Heart left ventricle (tissue), 16 donors: ENCODE measurements at places on chromosomes 2 and 18. TPM values are rescaled to one million over a fixed set of nuclear protein-coding genes. Genes with fewer than 3 reads are reported as not detected.

GRHL1 gene
- total RNA-seq: 0.84 TPM

GKN2 gene
- total RNA-seq: not detected

ADAM23 gene
- total RNA-seq: 51.3 TPM

SETBP1 gene
- total RNA-seq: 6.1 TPM

NT5DC4 gene
- not detected for total RNA-seq

RSAD2 gene
- total RNA-seq: 4.5 TPM

ANTXR1 gene
- 26.6 TPM for total RNA-seq

KLHL14 gene
- total RNA-seq: 0.12 TPM

GRCh38 chr2:218301176-218301819, 9.0 kb upstream of the TMBIM1 start:
- H3K36me3 ChIP-seq: no peaks in the 10 kb centered on the region
- peak; percentile 87 for DNase-seq
- no peak overlapping the region for H3K4me3 ChIP-seq
- H3K4me1 ChIP-seq: no peaks in the 10 kb centered on the region

DNA sequence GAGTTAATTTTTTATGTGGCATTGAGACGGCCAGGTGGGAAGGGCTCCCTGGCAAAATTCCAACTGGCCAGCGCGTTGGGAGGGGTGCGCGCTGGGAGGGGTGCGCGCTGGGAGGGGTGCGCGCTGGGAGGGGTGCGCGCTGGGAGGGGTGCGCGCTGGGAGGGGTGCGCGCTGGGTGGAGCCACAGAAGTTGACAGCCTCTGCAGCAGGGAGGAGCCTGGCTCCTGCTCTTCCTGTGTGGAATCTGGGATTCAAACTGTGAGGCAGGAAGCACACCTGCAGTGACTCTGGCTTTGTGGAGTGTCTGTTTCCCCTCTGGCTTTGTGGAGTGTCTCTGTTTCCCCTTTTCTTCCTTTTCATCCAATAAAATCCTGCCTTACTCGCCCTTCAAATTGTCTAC, 147.9 kb upstream of the CBLN2 start:
- DNase-seq: no peak
- no peaks in the 10 kb centered on the region for H3K27me3 ChIP-seq
- no peaks in the 10 kb centered on the region for H3K4me1 ChIP-seq
- no peak overlapping the region for H3K4me3 ChIP-seq
- no peak overlapping the region for H3K27ac ChIP-seq
- no peaks in the 10 kb centered on the region for H3K36me3 ChIP-seq

- no peak for DNase-seq
- H3K27ac ChIP-seq: no peak overlapping the region
- no peaks in the 10 kb centered on the region for H3K36me3 ChIP-seq
Measured at GRCh38 chr2:223270548-223270947, 218.6 kb downstream of the KCNE4 start.

- peaks cover 7% of the 10 kb centered on the region for H3K36me3 ChIP-seq
- no peak for DNase-seq
- no peak overlapping the region for H3K4me3 ChIP-seq
- H3K27me3 ChIP-seq: no peaks in the 10 kb centered on the region
- peak overlapping the region; percentile 18 for H3K27ac ChIP-seq
- H3K4me1 ChIP-seq: peaks cover 81% of the 10 kb centered on the region
Measured at GRCh38 chr2:63853527-63854310, 12.0 kb downstream of the UGP2 start.

- H3K27me3 ChIP-seq: no peaks in the 10 kb centered on the region
- no peak for DNase-seq
- no peaks in the 10 kb centered on the region for H3K36me3 ChIP-seq
- H3K4me1 ChIP-seq: peaks cover 18% of the 10 kb centered on the region
- no peak overlapping the region for H3K4me3 ChIP-seq
- no peak overlapping the region for H3K27ac ChIP-seq
Measured at GRCh38 chr2:230737791-230738226, 25.2 kb downstream of the CAB39 start.

DNA sequence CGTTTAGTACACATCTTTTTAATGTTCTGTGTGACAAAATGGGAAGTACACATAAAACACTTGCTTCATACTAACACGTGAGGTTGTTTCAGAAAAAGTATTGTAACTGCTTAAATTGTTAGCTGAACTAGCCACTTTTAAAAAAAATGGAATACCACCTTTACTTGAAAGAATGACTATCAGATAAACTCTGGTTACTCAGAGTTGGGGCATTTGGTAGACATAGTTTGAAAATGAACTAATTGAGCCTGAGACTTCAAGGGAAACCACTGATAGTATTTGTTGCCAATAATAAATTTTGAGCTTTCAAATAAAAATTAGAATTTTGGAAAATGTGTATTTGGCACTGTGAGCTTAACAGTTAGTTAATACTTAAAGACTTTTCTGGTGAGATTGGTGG, 103.0 kb upstream of the FBXO11 start:
- H3K4me3 ChIP-seq: no peak overlapping the region
- no peaks in the 10 kb centered on the region for H3K27me3 ChIP-seq
- no peaks in the 10 kb centered on the region for H3K4me1 ChIP-seq
- no peak for DNase-seq

DNA sequence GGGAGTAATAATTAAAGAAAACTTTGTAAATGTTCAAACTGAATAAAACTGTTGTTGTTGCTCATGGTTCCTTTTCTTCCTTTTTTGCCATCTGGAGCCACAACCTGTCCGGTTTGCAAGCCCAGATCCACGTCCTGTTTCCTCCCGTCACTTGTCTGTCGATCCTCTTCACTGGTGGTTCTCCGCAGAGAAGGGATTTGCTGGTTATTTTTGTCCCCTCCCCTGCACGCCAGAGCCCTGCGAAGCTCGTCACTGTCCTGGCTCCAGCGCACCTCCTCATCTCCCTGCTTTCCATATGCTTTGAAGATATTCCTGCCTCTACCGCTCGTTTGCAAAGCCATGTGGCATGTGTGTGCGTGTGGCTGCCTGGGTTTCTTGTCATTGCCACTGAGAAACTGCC, 461.4 kb downstream of the RNF144A start:
- no peaks in the 10 kb centered on the region for H3K36me3 ChIP-seq
- no peak overlapping the region for H3K27ac ChIP-seq
- no peaks in the 10 kb centered on the region for H3K4me1 ChIP-seq
- DNase-seq: no peak
- H3K4me3 ChIP-seq: no peak overlapping the region
- H3K27me3 ChIP-seq: no peaks in the 10 kb centered on the region

- H3K4me1 ChIP-seq: no peaks in the 10 kb centered on the region
- H3K4me3 ChIP-seq: no peak overlapping the region
- no peaks in the 10 kb centered on the region for H3K36me3 ChIP-seq
- no peaks in the 10 kb centered on the region for H3K27me3 ChIP-seq
- peak overlapping the region; percentile 64 for H3K27ac ChIP-seq
Measured at GRCh38 chr2:62216616-62217015, 20.7 kb downstream of the B3GNT2 start.

DNA sequence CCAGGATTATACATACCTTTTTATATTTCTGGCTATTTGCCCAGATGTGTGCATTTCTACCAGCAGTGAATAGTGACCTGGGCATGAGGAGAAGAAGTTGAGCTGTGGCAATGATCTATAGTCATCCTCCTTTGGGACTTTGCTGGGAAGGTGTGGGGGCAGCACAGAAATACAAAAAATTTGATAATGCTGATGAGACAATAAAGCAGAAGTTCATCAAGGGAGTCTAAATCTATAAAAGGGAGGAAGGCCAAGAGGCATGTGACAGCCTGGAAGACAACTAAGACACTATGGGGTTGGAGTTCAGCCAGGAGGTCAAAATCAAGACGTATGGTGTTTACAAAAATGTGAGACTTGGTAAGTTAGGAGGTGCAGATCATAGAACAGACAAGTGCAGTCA, 52.2 kb downstream of the FSHR start:
- H3K36me3 ChIP-seq: no peaks in the 10 kb centered on the region
- H3K27me3 ChIP-seq: no peaks in the 10 kb centered on the region
- H3K4me1 ChIP-seq: no peaks in the 10 kb centered on the region
- DNase-seq: no peak

DNA sequence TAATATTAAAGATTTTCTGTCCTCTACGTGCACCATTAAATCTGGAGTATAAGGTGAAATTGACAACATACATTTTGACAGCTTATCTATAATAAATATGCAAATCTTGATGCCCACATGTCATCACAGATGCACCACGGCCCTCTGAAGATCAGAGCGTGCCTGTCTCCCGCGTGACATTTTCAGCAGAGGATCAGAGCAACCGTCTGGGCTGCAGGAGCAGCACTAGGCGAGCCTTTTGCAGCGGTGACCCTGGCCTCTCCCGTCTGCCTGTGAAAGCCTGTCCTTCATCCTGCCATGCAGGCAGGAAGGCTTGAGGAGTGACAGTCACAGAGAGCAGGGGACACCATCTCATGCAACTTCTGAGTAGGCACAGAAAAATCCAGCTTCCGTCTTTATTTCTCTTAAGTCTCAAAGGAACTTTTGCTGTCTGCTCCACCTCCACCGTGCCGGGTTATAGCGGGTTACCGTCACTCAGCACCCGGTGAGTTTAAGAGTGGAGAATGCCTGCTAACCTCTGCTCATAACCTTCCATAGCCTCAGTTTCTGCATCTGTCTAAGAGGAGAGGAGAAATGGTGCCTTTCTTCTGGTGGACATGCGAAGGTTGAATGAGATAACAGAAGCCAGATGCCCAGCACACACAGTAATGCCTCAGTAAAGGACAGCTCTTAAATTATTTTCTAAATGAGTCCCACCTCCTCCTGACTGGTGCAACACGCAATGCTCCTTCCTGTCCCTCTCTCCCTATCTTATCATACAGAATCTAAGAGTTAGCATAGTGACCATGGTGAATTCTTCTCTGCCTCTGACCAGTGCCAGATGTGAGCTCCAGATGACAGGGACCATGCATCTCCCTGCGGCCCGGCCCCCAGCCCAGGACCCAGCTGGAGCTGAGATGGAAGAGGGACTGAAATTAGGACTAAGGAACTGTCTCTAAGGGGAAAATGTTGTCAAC, 43.8 kb downstream of the CELF4 start:
- DNase-seq: no peak
- peaks cover 17% of the 10 kb centered on the region for H3K27me3 ChIP-seq
- H3K4me1 ChIP-seq: no peaks in the 10 kb centered on the region
- H3K4me3 ChIP-seq: no peak overlapping the region
- H3K36me3 ChIP-seq: no peaks in the 10 kb centered on the region

DNA sequence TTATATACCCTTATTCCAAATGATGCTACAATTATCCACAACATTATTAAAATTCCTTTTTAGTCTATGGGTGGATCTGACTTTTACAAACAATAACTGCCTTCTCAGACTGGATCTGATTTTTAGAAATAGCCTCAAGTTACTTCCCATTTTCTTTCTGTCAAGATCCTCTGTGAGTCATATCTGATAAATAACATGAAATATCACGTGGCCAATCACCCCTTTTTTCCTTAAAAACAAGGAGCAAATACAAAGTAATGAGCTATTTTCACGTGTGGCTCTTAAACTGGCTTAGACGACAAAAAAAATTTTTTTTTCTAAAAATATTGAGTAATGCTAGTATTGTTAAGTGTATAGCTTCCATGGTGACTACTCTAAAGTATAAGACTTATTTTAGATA, 6.7 kb downstream of the PELI1 start:
- H3K27ac ChIP-seq: no peak overlapping the region
- no peak overlapping the region for H3K4me3 ChIP-seq
- no peak for DNase-seq
- H3K27me3 ChIP-seq: no peaks in the 10 kb centered on the region
- H3K4me1 ChIP-seq: peaks cover 81% of the 10 kb centered on the region
- no peaks in the 10 kb centered on the region for H3K36me3 ChIP-seq

GRCh38 chr18:64444819-64445218, 295.9 kb upstream of the LINC00305 start:
- no peaks in the 10 kb centered on the region for H3K27me3 ChIP-seq
- no peaks in the 10 kb centered on the region for H3K36me3 ChIP-seq
- H3K4me3 ChIP-seq: no peak overlapping the region

GRCh38 chr2:200993097-200993496, 29.6 kb upstream of the ORC2 start:
- no peaks in the 10 kb centered on the region for H3K36me3 ChIP-seq
- no peaks in the 10 kb centered on the region for H3K4me1 ChIP-seq
- no peak overlapping the region for H3K27ac ChIP-seq
- no peak for DNase-seq

DNA sequence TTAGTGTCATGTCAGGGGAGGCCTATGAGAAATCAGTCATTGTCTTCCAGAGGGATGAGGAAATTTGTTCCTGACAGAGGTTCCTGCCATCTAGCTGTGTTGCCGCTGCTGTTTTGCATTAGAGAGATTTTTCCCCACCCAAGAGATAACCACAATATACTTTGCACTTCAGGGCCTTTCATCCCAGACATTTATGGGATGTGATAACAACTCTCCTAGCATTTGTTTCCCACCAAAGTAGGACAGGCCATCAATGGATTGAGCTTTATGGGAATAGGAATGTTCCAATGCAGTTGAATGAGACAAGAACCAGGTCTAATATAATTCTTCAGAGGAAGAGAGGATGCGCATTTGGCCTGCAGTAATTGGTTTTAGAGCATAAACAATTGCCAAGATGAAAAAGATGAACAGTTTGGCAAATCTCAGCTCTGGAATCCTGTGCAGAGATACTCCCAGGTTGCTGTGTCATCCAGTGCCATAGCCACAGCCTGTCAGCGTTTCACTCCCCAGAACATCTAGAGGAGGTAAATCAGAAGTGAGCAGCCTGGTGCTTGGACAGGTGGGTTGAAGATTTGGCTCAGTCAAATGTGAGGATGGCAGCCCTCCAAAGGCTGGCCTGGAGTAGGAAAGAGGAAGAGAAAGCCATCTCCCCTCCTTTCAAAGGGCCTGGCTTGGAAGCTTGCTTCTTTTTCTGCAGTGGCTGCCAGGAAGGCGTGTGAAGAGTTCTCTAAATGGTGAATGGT, 93.7 kb upstream of the SETBP1 start:
- no peak overlapping the region for H3K4me3 ChIP-seq
- no peak for DNase-seq
- H3K27ac ChIP-seq: no peak overlapping the region
- no peaks in the 10 kb centered on the region for H3K36me3 ChIP-seq
- H3K4me1 ChIP-seq: no peaks in the 10 kb centered on the region

- no peak for DNase-seq
- H3K27me3 ChIP-seq: no peaks in the 10 kb centered on the region
- no peaks in the 10 kb centered on the region for H3K36me3 ChIP-seq
- peaks cover 4% of the 10 kb centered on the region for H3K4me1 ChIP-seq
Measured at GRCh38 chr2:189517847-189518535, 62.6 kb downstream of the SLC40A1 start.

- H3K4me3 ChIP-seq: no peak overlapping the region
- peaks cover 7% of the 10 kb centered on the region for H3K4me1 ChIP-seq
- no peaks in the 10 kb centered on the region for H3K36me3 ChIP-seq
- H3K27me3 ChIP-seq: no peaks in the 10 kb centered on the region
- H3K27ac ChIP-seq: no peak overlapping the region
Measured at GRCh38 chr2:234917211-234917975, 34.4 kb upstream of the SH3BP4 start.

- H3K27me3 ChIP-seq: no peaks in the 10 kb centered on the region
- no peak overlapping the region for H3K4me3 ChIP-seq
Measured at GRCh38 chr2:164068063-164068462, 332.3 kb upstream of the FIGN start.

DNA sequence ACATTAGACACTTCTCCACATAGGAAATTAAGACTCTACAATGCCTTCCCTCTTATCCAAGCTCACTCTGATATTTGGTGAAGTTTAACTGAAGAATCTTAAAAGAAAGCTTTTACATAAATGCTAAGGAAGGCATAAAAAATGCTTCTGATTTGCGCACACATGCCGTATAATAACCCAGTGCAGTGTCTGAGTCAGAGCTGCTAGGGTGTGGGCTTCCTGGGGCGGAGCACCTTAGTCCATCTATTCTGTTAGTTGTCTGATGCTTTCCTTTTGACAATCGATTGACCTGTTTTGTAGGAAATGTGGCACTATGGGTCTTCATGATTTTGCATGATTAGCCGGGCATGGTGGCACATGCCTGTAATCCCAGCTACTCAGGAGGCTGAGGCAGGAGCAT, 231.5 kb downstream of the AFF3 start:
- H3K27ac ChIP-seq: no peak overlapping the region
- no peak for DNase-seq
- no peaks in the 10 kb centered on the region for H3K27me3 ChIP-seq
- H3K36me3 ChIP-seq: no peaks in the 10 kb centered on the region
- H3K4me1 ChIP-seq: no peaks in the 10 kb centered on the region
